ENCODE measurements at places on chromosomes 13 and 19. TPM values are rescaled to one million over a fixed set of nuclear protein-coding genes. Genes with fewer than 3 reads are reported as not detected.

IFNL1 gene
- total RNA-seq, result not detected

ZNF146 gene
- 88.0 TPM for total RNA-seq

ZNF90 gene
- total RNA-seq, result 27.3 TPM

FTL gene
- 908 TPM for total RNA-seq

DENND1C gene
- total RNA-seq, result not detected

SLC7A1 gene
- total RNA-seq, result 71.0 TPM

SIGLEC12 gene
- not detected for total RNA-seq

SIGLEC9 gene
- not detected for total RNA-seq

KLK1 gene
- 0.44 TPM for total RNA-seq

VAV1 gene
- total RNA-seq, result not detected

MATK gene
- total RNA-seq, result not detected

GRCh38 chr19:46958532-46958931 is 61.1 kb upstream of the NPAS1 start:
- DNase-seq, result no peak

GRCh38 chr13:21047591-21048282 is 13.6 kb downstream of the LATS2 start:
- DNase-seq, result no peak

DNA sequence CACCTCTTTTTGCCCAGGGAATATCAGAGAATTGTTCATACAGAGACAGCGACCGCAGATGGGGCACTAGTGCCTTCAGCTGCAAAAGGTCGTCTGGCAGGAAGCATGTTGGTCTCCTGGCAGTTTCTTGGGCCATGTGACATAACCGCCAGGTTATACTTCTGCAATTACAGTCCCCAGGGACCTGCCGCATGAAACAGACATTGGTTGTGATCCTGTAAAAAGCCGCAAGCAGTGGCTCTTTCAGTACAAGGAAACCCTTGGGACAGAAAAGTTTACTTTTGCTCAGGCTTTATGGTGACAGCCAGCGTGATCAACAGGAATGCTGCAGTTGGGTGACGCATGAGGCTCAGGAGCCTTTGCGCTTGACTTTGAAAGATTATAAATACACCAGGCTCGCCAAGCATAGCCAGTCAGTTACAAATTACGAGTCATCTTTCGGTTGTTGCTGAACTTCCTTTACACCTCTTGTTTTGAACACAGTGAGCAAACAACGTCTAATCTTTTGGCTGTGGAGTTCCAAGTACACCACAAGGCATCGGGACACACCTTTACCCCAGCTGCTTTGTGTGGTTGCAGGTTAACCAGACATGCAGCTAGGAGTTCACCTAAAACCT is 50.5 kb upstream of the UBE2L5 start:
- DNase-seq, result no peak

- no peak for DNase-seq
Measured at GRCh38 chr13:27965343-27965739, 3.8 kb downstream of the CDX2 start.

DNA sequence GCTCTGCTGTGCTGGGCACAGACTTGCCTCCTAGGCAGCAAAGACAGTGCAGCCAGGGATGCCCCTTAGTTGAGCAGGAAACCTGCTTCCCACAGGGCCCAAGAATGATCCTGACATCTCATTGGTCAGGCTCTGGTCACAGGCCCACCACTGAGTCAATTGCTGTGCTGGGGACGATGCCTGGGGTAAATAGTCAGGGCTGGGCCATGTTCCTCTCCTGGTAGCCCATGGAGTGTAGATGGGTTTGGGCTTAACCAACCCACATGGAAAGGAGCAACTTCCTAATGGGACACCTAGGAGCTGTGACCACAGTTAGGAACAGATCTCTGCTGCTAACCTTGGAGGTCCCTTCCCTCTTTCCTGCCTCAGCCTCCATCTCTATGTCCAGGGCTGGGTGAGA is 212.5 kb upstream of the ZNF536 start:
- DNase-seq, result no peak

DNA sequence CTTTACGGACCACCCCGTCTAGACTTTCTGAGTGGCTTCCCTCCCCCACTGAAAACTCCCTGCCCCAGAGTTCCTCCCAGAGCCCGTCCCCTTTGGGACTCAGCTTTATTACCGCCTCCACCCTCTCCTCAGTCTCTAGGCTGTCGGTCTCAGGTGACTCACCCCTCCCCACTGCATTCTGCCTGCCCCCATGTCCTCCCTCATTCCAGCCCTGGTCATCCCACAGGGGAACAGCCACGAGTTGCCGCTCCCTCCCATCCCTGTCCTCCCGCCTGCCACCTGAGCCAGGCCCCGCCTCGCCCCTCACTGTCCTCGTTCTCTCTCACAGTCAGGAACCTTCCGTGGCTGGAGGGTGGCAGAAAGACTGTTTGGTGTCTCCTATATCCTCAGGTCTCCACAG is 57.3 kb downstream of the SMARCA4 start:
- no peak for DNase-seq

DNA sequence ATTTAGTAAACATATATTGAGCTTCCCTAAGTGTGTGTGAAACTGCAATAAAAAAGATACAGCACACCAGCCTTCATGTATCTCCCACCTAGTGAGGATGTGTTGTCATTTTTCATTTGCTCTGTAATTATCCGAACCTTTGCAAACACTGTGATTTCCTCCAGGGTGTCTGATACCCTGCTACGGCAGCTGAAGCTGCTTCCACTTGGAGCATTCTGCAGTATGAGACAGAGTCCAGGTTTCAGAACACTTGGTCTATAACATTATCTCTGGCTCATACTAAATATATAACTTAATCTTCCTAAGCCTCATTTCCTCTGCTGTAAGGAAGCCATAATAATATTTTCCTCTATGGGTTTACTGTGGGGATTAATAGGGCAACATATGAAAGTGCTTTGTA is 1338.1 kb upstream of the SLC10A2 start:
- DNase-seq, result no peak

DNA sequence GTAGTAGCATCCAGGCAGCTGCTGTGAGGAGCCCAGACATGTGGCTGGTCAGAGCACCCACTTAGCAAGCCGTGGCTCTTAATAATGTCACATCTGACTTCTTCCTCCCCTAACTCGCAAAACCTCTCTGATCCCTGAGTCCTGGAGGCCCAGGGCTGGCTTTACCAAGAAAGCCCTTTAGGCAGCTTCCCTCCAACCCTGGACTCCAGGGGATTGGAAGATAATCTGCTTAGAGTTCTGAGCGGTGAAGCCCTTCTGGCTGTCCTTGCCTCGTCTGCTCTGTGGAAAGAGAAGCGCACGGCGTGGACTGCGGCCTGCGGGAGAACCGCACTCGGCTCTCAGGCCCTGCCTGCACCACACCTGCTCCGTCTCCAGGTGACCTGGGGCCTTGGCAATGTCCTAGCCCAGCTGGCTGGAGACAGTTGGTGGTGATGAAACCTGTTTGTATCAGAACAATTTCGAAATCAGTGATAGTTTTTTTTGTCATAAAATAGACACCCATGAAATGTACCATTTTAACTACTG is 64.5 kb upstream of the MCF2L start:
- DNase-seq, result no peak

GRCh38 chr13:94617389-94618000 is 15.8 kb downstream of the GPR180 start:
- DNase-seq, result no peak

DNA sequence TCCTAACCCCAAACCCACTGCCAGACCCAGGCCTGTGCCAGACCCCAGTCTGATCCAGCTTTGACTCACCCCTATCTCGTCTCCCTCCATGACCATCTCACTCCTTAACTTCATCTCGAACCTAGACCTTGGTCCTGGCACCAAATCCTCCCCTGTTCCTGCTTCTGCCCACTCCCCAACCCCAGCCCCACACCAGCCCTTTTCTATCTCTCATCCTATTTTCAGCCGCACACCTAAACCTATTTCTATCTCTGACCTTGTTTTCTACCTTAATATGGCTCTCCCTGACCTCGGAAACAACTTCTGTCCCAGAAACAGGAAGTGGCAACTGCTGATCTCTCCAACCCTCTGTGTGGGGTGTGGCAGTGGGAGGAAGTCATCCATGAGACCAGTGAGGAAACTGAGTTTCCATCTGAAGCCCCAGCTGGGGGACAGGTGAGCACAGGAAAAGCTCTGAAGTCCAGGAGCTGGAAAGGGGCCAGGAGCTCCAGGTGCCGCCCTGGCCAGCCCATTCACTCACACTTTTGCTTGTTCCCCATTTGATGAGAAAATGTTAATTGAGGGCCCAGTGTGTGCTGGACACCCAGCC is 13.7 kb downstream of the PTH2 start:
- DNase-seq, result no peak

GRCh38 chr19:41339936-41340335 is 13.8 kb downstream of the TGFB1 start:
- DNase-seq, result no peak

DNA sequence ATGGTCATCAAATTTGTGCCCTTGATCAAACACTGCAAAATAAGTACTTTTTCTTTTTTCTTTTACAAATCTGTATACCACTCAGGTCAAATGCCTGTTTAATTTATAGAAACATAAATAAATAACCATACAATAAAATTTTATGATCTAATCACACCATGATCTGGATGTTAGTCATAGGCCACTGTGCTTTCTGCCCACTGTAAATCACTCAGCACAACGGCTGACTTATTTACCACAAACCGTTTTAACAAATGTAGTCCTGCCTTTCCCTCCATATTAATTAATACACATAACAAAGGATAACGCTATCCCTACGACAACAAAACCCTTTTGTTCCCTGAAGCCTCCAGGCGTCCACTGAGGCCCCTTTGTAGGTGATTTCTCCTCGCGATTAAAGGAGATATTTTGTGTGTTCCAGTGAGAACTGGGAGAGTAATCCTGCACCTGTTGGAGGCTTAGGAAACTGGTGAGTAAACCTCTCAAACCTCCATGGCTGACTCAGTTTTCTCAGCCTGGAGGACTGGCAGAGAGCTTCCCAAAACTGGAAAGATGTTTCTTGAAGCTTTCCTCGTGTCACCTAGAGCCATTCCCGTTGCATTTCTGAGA is 477.1 kb upstream of the SGCG start:
- no peak for DNase-seq

DNA sequence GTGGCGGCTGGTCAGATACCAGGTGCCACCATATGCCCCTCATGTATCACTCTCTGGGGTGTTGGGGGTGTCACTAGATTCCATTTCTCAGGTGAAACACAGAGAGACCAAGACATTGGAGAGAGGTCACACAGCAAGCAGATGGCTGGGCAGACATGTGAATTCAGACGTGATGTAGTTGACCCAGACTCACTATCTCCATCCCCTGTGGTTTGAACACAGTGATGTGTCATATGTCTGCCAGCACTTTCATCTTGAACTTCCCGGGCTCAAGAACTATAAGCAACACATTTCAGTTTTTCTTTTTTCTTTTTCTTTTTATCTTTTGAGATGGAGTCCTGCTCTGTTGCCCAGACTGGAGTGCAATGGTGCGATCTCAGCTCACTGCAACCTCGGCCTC is 16.1 kb upstream of the UPF1 start:
- DNase-seq, result no peak

DNA sequence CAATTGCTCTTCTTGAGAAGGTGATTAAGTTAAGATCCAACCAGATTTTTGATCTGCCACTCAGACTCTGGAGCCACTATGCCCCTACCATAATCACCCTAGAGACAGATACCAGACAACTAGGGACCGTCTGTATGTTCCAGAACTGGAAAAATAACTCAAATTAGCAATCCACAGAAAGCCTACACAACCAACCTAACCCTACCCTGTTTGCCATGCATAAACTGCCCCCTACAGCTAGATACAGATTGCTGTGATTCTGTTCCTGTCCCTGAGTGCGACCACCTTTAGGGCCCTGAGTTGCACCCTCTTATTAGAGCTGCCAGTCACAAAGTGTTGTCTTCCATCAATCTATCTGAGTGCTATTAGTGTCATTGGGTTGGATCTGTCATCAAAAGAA is 929.8 kb upstream of the SLITRK1 start:
- DNase-seq, result no peak

DNA sequence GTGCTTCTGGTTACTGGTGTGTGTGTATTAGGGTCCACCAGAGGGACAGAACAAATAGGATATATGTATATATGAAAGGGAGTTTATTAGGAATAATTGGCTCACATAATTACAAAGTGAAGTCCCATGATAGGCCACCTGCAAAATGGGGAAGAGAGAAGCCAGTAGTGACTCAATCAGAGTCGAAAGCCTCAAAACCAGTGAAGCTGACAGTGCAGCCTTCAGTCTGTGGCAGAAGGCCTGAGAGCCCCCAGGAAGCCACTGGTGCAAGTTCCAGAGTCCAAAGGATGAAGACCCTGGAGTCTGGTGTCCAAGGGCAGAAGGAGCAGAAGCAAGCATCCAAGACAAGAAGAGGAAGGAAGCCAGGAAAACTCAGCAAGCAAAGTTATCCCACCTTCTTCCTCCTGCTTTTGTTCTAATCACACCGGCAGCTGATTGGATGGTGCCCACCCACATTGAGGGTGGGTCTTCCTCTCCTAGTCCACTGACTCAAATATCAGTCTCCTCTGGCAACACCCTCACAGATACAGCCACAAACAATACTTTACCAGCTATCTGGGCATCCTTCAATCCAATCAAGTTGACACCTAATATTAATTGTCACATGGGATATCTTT is 21.7 kb upstream of the SCEL start:
- DNase-seq, result no peak

DNA sequence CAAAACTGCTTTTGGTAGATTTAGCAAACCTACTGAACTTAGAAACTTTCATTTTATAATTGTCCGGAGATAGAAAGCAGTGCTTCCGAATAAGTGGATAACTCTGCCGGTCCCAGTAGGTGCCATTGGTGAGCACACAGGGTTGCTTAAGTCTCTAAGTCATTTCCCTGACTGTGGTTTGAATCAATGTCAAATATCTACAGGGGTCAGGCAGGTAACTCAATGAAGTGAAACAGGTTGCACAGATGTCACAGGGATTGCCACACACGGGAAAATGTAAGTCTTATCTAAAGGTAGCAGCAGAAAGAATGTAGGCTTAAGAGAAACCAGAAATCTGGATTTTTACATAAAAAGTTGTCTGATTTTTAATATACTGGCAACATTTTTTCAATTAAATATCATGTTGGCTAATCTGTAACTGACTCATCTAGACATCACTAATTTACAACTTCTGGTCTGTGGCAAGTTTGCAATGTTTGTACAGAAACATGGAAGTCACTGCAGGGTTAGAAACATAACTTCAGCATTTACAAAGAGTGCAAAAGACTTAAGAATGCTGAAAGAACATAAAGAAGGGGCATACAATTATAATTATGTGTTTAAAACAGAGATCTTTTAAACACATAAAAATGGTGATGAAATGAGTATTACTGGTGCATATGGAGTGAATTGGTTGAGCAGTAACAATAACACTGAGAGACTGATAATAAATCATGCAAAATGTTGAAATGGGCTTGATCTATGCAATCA is 14.3 kb upstream of the LRRC63 start:
- no peak for DNase-seq

DNA sequence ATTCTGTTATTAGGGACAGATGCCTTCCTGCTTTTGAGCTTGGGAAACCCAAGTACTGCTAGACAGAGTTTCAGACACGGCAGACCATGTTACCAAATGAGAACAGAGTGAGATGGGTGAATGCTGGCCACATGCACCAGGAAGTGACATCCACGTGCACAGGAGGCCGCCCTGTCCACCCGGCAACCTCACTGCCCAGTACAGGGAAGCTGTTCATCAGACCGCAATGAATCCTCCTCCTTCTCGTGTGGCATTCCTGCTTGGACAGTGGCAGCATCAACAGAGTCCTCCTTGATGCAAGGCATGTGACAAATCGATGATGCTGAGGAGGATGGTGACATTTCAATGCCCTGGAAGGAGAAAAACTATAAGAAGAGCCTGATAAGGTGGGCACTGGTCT is 191.0 kb upstream of the SOX1 start:
- no peak for DNase-seq
